Naive thymus-derived CD8-positive, alpha-beta T cell (primary cell): ENCODE measurements at places on chromosomes 6 and 20. TPM values are rescaled to one million over a fixed set of nuclear protein-coding genes. Genes with fewer than 3 reads are reported as not detected.

MUC21 gene
- not detected for polyA plus RNA-seq

PI3 gene
- polyA plus RNA-seq: not detected

FAM83C gene
- not detected for polyA plus RNA-seq

CAP2 gene
- not detected for polyA plus RNA-seq

ACTL10 gene
- polyA plus RNA-seq: 1.8 TPM

SGK2 gene
- polyA plus RNA-seq: not detected

PTK6 gene
- polyA plus RNA-seq: 0.09 TPM

ENPP1 gene
- not detected for polyA plus RNA-seq

GRCh38 chr6:15588971-15589634 lies 73.7 kb downstream of the DTNBP1 start:
- peaks cover 3% of the 10 kb centered on the region for H3K36me3 ChIP-seq
- no peak for DNase-seq
- H3K27ac ChIP-seq: no peak overlapping the region
- no peaks in the 10 kb centered on the region for H3K27me3 ChIP-seq
- peaks cover 44% of the 10 kb centered on the region for H3K4me1 ChIP-seq

DNA sequence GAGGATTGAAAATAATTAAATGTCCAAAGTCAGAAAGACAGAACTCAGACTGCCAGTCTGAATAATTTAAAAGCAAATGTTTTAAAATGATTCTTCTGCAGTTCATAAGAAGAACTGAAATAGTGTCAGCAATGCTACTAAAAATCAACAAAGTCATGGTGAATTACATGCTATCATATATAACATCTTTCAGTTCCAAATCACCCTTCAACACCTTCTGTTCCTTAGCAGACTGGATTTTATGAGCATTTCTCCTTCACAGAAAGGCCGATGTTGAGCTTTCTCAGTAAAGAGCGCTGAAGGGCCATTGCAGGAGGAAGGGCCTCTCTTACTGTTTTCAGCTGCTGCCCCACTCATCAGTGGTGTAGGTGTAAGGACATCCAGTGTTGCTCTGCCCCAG lies 63.3 kb downstream of the AIG1 start:
- no peak overlapping the region for H3K27ac ChIP-seq
- H3K27me3 ChIP-seq: no peaks in the 10 kb centered on the region
- H3K4me3 ChIP-seq: no peak overlapping the region

DNA sequence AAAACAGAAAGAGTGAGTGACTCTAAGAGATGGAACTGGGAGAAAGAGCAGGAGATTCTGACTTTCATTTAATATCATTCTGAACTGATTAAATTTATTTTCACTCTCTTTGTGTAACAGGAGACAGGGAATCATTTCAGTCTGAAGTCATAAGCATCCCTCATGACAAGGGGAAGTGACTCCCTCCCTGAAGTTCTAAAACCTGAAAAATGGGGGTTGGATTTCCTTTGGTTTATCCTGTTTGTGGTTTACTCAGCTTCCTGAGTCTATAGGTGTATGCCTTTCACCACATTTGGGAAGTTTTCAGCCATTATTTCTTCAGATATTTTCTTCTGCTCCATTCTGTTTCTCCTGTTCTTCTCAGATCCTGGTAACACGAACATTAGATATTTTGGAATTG lies 3.4 kb upstream of the FKBP1A start:
- H3K36me3 ChIP-seq: peaks cover 5% of the 10 kb centered on the region
- no peaks in the 10 kb centered on the region for H3K27me3 ChIP-seq
- H3K4me1 ChIP-seq: peaks cover 38% of the 10 kb centered on the region

DNA sequence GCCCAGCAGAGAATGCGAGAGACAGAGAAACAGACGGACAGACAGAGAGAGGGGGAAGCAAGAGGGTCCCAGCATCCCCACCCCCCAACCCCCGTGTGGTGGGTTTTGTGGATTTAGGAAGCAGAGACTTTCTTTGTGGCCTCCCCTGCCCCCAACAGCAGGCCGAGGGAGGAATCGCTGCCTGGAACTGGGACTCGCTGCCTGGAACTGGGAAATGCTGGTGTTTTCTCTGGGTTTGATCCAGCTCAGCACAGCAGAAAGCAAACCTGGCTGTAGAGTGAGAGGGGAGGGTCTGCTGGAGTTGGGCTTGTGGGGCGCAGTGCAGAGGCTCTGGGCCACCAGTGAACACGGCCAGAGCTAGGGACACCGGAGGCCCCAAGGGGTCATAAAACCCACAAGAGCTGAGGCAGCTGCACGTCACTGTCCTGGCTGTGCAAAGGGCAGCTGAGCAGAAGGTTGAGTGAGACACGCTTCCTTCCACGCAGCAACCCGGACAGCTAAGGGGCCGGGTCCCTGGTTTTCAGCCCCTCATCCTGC lies 181.8 kb downstream of the TAF4 start:
- no peak overlapping the region for H3K4me3 ChIP-seq
- H3K27ac ChIP-seq: no peak overlapping the region
- H3K4me1 ChIP-seq: peaks cover 4% of the 10 kb centered on the region
- DNase-seq: no peak
- H3K36me3 ChIP-seq: no peaks in the 10 kb centered on the region

- H3K36me3 ChIP-seq: peaks cover under 1% of the 10 kb centered on the region
- no peak overlapping the region for H3K4me3 ChIP-seq
- no peak overlapping the region for H3K27ac ChIP-seq
- DNase-seq: no peak
- H3K4me1 ChIP-seq: no peaks in the 10 kb centered on the region
These were observed 88.5 kb downstream of the BCAS1 start for GRCh38 chr20:53981752-53982437.

- no peaks in the 10 kb centered on the region for H3K36me3 ChIP-seq
- no peaks in the 10 kb centered on the region for H3K4me1 ChIP-seq
- H3K27ac ChIP-seq: no peak overlapping the region
- H3K27me3 ChIP-seq: no peaks in the 10 kb centered on the region
- DNase-seq: no peak
These were observed 61.8 kb downstream of the MLIP start for GRCh38 chr6:54173089-54173488.

GRCh38 chr6:167398214-167399050 lies 73.5 kb downstream of the TTLL2 start:
- H3K27me3 ChIP-seq: peaks cover 15% of the 10 kb centered on the region
- no peaks in the 10 kb centered on the region for H3K36me3 ChIP-seq
- no peak overlapping the region for H3K27ac ChIP-seq
- H3K4me1 ChIP-seq: no peaks in the 10 kb centered on the region
- DNase-seq: no peak

- no peak overlapping the region for H3K4me3 ChIP-seq
- no peak overlapping the region for H3K27ac ChIP-seq
- DNase-seq: no peak
- H3K4me1 ChIP-seq: peaks cover 22% of the 10 kb centered on the region
- H3K27me3 ChIP-seq: no peaks in the 10 kb centered on the region
- no peaks in the 10 kb centered on the region for H3K36me3 ChIP-seq
These were observed 7.0 kb upstream of the REV3L start for GRCh38 chr6:111490067-111490466.

- H3K4me3 ChIP-seq: no peak overlapping the region
- peaks cover 10% of the 10 kb centered on the region for H3K4me1 ChIP-seq
- no peaks in the 10 kb centered on the region for H3K27me3 ChIP-seq
- peaks cover 10% of the 10 kb centered on the region for H3K36me3 ChIP-seq
- no peak overlapping the region for H3K27ac ChIP-seq
These were observed 275.5 kb downstream of the ZFAND3 start for GRCh38 chr6:38095054-38095453.

DNA sequence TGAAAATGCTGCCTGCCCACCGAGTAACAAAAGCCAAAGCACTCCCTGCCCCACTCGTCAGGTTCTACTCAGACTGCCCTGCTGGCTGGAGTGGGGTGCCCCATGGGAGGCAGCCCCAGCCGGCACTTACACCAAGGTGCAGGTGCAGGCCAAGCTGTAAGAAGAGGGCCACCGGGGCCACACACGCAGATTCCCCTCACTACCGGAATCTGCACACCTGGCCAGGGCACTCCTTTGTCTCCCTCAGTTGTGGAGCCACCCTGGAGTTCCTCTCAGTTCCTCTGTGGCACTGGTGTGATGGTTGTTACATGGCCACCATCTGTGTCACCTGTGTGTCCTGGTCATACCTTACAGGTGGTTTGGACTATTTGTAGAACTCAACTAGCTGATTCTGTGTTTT lies 112.4 kb downstream of the FOXO3 start:
- H3K36me3 ChIP-seq: peaks cover 11% of the 10 kb centered on the region
- no peak overlapping the region for H3K27ac ChIP-seq
- DNase-seq: no peak
- no peaks in the 10 kb centered on the region for H3K27me3 ChIP-seq

GRCh38 chr6:170229851-170230519 lies 60.9 kb downstream of the DLL1 start:
- H3K27me3 ChIP-seq: no peaks in the 10 kb centered on the region
- H3K4me1 ChIP-seq: no peaks in the 10 kb centered on the region
- no peak overlapping the region for H3K4me3 ChIP-seq
- H3K36me3 ChIP-seq: no peaks in the 10 kb centered on the region
- no peak overlapping the region for H3K27ac ChIP-seq

GRCh38 chr6:36590237-36590636 lies 3.9 kb upstream of the SRSF3 start:
- peaks cover 8% of the 10 kb centered on the region for H3K36me3 ChIP-seq
- peaks cover 4% of the 10 kb centered on the region for H3K27me3 ChIP-seq
- DNase-seq: no peak

GRCh38 chr6:38144365-38144945 lies 324.9 kb downstream of the ZFAND3 start:
- no peak overlapping the region for H3K4me3 ChIP-seq
- no peak overlapping the region for H3K27ac ChIP-seq
- no peaks in the 10 kb centered on the region for H3K36me3 ChIP-seq
- H3K27me3 ChIP-seq: no peaks in the 10 kb centered on the region
- H3K4me1 ChIP-seq: peaks cover 22% of the 10 kb centered on the region

- H3K4me3 ChIP-seq: peak overlapping the region; percentile 89
- DNase-seq: no peak
- peaks cover 8% of the 10 kb centered on the region for H3K4me1 ChIP-seq
- H3K27me3 ChIP-seq: peaks cover 49% of the 10 kb centered on the region
- peak overlapping the region; percentile 88 for H3K27ac ChIP-seq
These were observed 1.5 kb downstream of the ZBTB46 start for GRCh38 chr20:63829603-63829944.

DNA sequence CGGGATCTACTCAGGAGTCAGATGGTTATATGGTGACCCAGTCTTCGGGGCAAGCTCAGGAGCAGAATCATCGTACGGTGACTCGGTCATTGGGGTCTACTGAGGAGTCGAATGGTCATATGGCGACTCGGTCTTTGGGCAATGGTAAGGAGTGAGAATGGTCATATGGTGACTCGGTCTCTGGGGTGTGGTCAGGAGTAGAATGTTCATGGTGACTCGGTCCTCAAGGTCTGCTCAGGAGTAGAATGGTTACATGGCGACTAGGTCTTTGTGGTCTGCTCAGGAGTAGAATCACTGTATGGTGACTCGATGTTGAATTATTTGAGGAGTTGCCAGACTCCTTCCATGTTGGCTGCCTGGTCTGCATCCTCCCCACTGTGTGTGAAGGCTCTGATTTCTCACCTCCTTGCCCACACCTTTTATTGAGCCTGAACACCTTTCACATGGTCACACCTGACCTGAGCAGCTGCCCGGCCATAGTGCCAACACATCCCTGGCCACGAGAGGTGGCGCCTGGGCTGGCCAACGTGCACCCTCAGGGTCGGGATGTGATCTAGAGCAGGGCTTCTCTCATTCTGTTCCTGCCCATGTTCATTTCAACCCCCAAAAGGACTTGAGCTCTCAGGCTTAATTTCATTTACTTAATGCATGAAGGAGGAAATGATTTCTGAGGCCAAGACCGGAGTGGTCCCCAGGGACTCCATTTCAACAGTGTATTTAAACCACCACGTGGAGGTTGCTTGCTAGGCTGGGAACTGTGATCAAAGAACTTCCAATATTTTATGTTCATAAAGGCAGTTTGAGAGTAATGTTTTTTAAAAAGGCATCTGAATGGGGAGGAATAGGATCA lies 119.5 kb downstream of the PHACTR3 start:
- H3K4me3 ChIP-seq: no peak overlapping the region
- no peak overlapping the region for H3K27ac ChIP-seq
- no peaks in the 10 kb centered on the region for H3K4me1 ChIP-seq
- no peaks in the 10 kb centered on the region for H3K36me3 ChIP-seq
- H3K27me3 ChIP-seq: peaks cover 9% of the 10 kb centered on the region

DNA sequence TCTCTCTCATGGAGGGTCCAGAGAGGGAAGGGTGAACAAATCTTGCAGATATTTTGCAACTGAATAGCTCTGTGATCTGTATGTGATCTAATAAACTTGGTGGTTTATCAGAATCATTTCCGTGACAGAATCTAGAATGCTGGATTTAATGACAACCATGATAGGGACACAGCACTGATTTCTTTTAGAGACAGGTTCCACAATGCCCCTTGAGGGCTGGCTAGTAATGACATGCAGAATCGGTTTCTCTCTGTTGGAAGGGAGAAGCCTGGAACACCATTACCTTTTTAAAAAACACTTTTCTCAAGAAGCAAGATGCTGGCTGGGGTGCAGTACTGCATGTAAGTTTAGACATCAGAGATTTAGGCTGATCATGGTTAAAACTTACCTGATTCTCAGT lies 313.4 kb downstream of the CDH26 start:
- H3K27ac ChIP-seq: no peak overlapping the region
- no peaks in the 10 kb centered on the region for H3K27me3 ChIP-seq
- no peak overlapping the region for H3K4me3 ChIP-seq
- H3K4me1 ChIP-seq: peaks cover 9% of the 10 kb centered on the region

GRCh38 chr6:25995507-25995906 lies 32.9 kb downstream of the TRIM38 start:
- no peak for DNase-seq
- H3K4me3 ChIP-seq: no peak overlapping the region
- no peak overlapping the region for H3K27ac ChIP-seq
- no peaks in the 10 kb centered on the region for H3K36me3 ChIP-seq
- H3K27me3 ChIP-seq: no peaks in the 10 kb centered on the region
- peaks cover 10% of the 10 kb centered on the region for H3K4me1 ChIP-seq

- H3K27me3 ChIP-seq: peaks cover 10% of the 10 kb centered on the region
- H3K27ac ChIP-seq: no peak overlapping the region
- H3K4me1 ChIP-seq: no peaks in the 10 kb centered on the region
- no peak for DNase-seq
- no peak overlapping the region for H3K4me3 ChIP-seq
- no peaks in the 10 kb centered on the region for H3K36me3 ChIP-seq
These were observed 157.1 kb downstream of the PHACTR1 start for GRCh38 chr6:12873691-12874090.

DNA sequence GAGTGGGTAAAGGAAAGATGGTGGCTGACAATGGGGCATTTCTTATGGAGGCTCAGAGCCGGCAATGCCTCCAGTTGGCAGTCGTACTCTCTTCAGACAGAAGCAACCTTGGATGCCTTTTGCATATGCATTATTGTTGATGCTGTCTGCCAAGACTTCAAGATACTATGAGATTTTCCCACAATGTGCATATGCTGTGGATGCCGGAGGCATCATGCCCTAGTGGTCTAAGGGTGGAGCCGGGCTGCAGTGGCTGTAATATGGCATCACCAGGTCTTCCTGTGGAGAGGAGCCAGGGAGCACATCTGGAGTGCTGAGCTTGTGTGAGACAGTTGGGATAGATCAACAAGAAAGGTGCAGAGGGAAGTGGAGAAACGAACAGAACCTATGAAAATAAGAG lies 104.9 kb downstream of the FOXC1 start:
- no peaks in the 10 kb centered on the region for H3K27me3 ChIP-seq
- peaks cover 33% of the 10 kb centered on the region for H3K36me3 ChIP-seq
- no peak for DNase-seq
- no peak overlapping the region for H3K4me3 ChIP-seq
- H3K4me1 ChIP-seq: no peaks in the 10 kb centered on the region

- no peak for DNase-seq
- H3K4me3 ChIP-seq: no peak overlapping the region
- no peak overlapping the region for H3K27ac ChIP-seq
- H3K27me3 ChIP-seq: peaks cover 8% of the 10 kb centered on the region
These were observed 377.7 kb downstream of the CDH4 start for GRCh38 chr20:61629602-61630390.
